ENCODE measurements at places on chromosomes 7 and 10.

DNA sequence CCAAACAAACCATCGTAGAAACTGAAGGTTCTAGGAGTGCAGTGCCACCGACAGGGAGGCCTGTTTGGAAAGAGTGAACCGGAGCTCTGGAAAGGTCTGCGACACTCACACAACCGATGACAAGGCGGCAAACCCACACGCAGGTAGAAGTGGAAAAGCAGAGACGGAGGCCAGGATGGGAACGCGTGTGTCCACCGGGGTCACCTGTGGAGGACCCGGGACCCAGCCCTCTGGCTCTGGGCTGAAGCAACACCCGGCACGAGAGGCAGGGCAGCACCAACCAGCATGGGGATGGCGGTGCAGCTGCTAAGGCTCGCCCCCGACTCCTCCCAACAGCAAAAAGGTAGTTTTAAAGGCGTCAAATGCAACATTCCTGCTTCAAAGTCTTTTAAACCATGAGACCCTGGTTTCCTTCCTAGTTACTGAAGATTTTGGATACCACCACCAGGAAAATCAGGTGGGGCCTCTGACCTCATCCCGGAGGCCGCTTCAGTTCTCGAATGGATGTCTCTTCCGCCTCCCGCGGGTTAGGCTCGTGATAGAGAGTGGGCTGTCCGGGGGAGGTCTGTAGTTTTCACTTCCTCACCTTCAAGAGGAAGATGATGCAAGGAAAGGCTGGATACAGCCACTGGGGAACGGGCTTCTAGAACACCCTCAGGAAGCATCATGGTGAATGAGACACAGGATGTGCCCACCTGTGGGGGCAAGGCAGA, 115.5 kb downstream of the SMURF1 start:
- no peak for DNase-seq

DNA sequence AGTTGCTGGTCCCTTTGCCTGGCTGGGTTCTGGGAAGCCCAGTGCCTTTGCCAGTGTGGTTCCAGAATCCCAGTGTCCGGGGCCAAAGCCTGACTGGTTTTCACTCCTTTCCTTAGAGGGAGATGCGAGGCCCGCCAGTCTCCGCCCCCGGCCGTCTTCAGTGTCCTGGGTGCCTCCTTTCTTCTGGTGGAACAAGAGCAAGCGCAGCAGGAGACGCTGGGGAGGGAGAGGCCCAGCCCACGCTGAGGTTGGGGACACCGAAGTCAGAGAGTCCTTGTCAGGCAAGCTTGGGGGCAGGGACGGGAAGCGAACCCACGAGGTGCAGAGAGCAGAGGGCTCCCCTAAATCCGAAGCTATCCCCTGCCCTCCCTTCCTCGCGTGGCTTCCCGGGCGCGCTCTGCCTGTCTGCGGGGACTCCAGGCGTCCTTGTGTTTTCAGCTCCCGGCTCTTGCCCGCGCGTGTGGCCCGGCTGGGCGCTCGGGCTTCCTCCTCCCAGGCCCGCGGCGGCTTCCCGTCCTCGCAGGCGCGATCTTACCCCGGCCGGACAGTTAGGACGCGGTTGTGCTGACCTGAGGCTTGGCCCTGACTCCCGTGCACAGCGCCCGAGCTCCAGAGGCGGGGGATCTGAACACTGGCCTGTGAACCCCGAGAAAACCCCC, 60.6 kb upstream of the UBE3C start:
- DNase-seq, result no peak

DNA sequence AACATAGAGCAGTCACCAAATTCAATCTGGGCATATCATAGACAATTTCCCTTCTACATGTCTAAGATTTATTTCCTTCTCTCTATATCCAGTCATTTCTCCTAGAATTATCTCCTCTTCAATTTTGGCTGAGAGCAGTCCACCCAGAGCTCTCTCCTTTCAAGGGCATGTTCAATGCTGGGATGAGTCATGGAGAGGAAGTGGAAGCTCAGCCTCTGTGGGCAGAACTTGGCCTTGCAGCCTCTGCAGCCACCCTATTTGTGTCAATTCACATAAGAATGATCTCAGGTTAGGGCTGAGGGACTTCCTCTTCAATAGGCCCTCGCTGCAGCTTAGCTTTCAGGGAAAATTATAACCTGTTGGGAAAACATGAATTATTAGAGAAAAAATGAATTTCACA, 560.8 kb downstream of the POM121L12 start:
- no peak for DNase-seq

DNA sequence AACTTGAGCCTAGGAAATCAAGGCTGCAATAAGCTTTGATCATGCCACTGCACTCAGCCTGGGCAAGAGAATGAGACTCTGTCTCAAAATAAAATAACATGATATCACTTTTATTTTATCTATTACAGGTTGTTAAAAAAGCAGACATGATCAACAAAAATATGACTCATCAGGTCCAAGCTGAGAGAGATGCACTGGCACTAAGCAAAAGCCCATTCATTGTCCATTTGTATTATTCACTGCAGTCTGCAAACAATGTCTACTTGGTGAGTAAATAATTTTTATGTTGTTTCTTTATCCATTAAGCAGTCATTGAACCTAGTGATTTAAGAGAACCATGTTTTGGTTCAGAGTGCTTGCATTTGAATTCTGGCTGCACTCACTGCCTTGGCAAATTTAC, 3.3 kb downstream of the MASTL start:
- no peak for DNase-seq

GRCh38 chr10:305034-305433, 169.8 kb downstream of the ZMYND11 start:
- DNase-seq, result no peak

DNA sequence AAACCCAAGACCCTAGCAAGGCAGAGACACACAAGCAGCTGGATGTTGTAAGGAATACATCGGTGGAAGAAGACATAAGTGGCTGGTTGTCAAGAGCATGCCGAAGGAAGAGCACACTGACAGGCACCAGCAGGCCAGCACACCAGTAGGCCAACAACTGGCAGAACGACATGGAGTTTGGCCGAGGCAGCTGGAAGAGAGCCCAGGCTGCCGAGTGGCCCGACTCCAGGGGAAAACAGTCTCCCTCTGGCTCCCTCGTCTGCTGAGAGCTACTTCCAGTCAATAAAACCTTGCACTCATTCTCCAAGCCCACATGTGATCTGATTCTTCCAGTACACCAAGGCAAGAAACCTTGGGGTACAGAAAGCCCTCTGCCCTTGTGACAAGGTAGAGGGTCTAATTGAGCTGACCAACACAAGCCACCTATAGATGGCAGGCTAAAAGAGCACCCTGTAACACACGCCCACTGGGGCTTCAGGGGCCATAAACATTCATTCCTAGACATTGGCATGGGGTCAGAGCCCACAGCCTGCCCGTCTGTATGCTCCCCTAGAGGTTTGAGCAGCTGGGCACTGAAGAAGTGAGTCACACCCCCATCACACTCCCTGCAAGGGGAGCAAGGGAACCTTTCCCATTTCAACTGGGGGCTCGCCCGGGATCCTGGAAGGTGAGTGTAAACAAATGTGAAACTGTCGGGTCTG, 14.7 kb upstream of the TNS3 start:
- no peak for DNase-seq
